ENCODE measurements at places on chromosomes 7 and 10.

- DNase-seq, result no peak
These were observed 65.9 kb upstream of the CC2D2B start for GRCh38 chr10:95841661-95842498.

DNA sequence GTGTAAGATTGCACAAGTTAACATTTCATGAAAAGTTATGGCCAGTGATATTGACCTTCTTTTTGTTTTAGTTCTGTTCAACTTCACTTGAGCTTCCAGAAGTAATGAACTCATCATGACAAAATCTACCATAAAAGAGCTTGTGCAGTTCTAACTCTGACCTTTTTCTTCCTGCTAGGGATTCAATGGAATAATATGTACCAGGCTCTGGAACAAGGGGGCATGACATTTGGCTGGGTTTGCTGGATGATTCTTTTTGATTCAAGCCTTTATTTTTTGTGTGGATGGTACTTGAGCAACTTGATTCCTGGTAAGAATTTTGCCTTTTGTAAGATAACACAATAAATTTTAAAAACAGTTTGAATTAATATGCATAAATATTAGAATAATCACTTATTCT, 205.0 kb downstream of the ABCA13 start:
- no peak for DNase-seq

- DNase-seq, result no peak
These were observed 105.7 kb downstream of the MBL2 start for GRCh38 chr10:52666931-52667330.

DNA sequence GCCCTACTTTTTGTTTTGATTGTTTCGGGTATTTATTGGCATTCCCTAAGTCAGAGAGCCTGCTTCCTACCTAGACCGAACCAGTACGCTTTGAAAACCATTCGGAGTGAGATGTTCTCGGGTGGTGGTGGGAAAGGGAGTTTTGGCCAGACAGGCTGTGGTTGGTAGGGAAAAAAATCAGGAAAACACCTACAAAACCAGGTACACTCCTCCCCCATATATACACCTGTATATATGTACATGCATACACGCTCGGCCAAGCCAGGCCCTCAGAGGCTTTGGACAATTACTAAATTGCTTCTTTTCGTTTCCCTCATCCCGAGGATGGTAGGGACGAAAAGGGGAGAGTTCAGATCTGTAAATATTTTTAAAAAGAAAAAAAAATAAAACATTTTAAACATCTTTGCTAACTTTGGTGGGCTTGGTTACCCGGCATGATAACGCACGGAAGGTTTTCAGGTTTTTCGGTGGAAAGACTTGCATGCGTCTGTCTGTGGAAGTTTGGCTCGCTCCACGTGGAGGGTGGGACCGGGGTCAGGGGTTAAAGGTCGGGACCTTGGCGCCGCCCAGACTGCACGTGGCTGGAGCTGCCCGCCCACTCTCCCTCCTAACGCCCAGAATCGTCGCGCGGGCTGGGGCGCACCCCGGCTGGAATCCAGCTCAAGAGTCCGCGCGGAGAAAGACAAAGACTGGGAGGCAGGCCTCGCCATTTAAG, 2.5 kb downstream of the HMX2 start:
- no peak for DNase-seq

GRCh38 chr10:95558593-95559320, 2.4 kb downstream of the SORBS1 start:
- DNase-seq, result no peak

DNA sequence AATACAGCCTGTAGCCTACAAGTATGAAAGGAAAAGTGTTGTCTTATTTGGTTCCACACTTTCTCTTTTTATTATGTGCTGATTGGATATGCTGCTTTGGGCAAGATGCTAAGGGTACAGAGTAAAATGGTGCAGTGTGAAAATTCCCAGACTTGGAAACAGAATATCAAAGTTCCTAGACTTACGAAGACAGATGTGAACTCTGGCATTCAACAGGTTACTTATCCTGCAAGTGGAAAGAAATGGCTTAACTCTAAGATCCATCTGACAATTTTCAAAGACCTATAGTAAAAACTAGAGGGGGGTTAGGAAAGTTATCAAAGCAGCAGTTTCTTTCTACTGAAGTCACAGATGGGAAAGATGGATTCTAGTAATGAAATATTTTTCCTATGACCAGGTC, 24.1 kb downstream of the CUTC start:
- no peak for DNase-seq

GRCh38 chr7:116713918-116714317, 41.9 kb downstream of the MET start:
- no peak for DNase-seq

DNA sequence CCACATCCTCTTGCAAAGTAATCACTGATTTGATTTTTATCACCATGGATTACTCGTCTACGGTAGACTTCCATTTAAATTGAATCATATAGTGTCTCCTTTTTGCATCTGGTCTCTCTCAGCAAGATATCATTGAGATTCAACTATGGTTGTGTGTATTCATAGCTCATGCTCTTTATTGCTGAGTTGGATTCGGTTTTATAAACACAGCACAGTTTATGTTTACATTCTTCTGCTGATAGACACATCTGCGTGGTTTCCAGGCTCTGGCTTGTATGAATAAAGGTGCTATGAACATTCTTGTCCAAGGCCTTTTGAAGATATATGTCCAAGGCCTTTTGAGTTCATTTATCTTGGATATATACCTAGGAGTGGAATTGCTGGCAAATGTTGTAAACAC, 356.5 kb upstream of the CELF2 start:
- no peak for DNase-seq

DNA sequence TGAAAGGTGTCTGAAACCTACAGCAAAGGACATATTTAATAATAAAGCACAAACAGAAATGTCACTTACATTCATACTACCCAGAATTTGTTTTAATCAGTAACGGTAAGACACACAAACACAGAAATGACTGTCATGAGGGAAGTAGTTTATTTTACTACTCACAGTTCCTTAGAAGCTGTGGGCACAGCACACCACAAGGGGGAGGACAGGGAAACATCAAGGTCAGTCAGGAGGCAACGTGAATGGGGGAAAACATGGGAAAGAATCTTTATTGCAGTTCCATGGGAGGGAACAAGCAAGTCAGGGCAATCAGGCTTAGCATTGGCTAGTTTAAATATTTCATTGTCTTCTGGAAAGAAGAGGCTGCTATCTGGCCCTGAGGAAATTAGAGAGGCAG, 123.8 kb upstream of the PDSS1 start:
- DNase-seq, result no peak

GRCh38 chr7:27185854-27186667, 1.0 kb upstream of the HOXA11 start:
- peak; percentile 27 for DNase-seq

DNA sequence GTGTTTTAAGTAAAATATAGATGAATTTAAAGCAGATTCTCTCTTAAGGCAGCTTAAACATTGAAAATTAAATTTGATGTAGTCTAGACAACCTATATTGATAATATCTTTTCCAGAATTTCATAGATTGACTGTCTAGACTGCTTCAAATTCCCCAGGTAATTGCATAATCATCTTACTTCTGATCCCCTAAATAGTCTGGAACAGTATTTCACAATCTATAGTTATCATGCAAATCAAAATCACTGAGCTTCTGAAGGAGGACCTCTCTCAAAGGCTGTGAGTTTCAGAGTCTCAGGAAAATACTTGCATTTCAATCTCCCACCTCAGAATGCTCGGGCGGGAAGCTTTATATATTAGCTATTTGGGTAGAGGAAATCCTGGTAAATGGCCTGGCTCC, 87.3 kb downstream of the SEMA3A start:
- DNase-seq, result no peak

DNA sequence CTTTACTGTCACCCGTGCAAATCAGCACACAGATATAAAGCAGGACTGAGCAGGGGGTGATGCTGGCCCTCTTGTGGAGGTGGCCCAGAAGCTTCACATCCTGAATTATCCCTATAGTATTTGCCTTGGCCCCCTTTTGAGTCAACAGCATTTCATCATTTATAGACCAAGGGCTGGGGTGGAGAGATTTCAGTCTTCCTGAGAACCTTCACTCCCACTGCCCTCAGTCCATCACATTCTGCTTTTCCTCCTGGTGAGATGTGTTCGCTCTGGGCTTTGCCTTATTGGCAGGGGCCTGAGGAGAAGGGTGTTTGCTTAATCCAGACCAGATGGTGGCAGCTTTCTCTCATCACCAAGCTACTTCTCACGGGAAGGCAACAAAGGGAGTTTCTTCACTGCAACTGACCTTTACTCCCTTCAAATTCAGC, 47.7 kb downstream of the NOC3L start:
- DNase-seq, result no peak

GRCh38 chr10:43679509-43679908, 30.8 kb upstream of the ZNF32 start:
- DNase-seq, result no peak

DNA sequence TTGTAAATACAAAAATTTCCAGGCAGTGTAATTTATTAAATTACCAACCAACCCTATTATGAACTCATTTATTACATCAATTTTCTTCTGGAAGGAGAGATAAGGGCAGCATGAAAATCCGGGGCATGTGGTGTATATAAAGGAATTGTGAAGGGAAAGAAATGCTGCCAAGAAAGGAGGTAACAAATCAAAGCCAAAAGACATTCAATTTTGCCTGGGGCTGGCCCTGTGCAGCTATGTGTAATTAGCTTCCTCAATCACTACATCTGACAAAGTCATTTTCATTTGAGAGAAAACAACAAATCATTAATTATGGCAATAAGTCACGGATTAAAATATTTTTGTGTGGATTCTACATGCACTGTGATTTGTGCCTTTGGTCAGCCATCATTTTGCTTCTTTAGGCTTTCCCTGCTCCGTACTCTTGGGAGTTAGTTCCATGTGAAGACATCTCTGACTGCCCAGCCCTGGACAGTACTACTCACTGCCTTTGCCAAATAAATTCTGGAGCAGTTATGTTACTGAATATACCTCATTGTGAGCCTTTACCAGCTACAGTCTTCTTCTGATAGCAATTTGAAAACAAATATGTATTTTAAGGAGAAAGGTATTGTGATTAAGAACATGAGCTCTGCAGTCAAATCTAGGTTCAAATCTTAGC, 191.7 kb downstream of the RELN start:
- no peak for DNase-seq

DNA sequence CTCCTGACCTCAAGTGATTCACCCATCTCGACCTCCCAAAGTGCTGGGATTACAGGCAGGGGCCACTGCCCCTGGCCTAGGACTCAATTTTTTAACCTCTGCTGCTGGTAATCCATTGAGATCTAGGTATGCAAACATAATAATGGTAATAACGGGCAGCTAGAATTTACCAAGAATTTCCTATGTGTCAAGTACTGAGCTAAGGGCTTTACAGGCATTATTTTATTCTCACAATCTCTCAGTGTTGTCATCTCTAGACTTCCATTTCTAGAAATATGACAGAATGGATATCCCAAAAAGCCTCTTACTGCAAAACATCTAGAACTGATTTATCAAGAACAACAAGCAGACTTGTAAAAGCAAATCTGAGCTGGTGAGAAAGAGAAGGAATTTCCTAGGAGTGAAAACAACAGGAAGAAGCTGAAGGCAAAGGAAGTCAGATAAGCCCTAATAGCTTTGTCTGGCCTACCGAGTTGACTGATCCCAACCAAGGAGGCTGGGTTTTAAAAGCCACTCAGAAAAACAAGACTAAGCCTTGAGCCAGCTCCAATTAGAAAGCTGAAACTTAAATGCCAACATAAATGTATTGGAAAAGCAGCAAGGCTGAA, 70.6 kb downstream of the CCDC71L start:
- DNase-seq, result no peak

DNA sequence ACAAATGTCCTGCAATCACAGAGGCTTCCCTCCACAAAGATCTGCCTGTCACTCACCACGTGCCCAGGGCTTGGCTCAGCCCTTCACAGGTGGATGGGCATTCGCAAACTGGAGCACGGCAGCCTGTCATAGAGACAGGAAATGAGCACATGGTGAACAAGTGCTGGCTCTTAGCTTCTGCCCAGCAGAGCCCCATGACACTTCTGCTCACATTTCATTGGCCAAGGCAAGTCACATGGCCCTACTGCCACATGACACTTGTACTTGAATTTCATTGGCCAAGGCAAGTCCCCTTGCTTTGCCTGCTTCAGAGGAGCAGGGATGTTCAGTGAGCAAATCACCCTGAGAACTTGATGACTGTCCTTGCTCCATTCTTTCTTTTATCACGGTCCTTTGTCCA, 110.8 kb upstream of the PPP2R2D start:
- DNase-seq, result no peak

DNA sequence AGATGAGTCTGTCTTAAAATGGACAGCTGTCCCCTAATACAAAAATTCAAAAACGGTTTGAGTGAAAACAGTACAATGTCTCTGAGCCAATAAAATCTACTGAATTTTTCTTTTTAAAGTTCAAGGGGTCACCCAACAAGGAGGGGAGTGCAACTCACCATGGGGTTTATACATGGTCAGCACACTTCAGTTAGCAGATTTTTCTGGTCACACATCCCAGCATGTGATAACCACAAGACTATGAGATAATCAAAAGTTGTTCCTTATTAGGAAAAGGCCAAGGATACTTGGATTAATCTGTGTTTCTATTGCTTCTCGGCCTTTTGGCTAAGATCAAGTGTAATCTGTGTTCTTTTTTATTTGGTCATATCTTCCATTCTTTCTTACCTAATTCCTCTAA, 31.6 kb downstream of the ABCB5 start:
- no peak for DNase-seq

DNA sequence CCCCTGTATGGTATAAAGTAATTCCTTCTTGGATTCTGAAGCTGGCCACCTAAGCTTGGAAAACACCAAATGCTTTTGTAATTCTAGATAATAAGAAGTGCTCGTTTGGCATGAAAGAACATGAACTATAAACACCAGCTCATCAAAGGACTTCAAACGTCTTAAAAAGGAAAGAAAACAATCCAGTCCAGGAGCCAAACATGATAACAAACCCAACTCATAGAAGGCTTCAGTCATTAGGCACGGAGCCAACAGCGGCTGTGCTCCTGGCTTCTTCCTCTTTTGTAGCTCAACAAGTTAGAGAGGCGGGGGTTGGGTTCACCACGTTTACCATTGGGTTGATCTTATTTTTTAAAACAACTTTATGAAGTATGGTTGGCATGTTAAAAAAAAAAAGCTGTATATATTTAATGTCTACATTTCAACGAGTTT, 56.4 kb upstream of the ECHDC3 start:
- peak; percentile 59 for DNase-seq

GRCh38 chr10:25174461-25175230, at the start of gene GPR158:
TSS of gene GPR158 (plus strand) at chr10:25175001. CDS start at chr10:25175421, 420 bp downstream.
- peak; percentile 75 for DNase-seq

- DNase-seq, result no peak
These were observed 6.3 kb upstream of the C7orf33 start for GRCh38 chr7:148584154-148584827.

- peak; percentile 75 for DNase-seq
These were observed 44.1 kb downstream of the SFTPD start for GRCh38 chr10:79904671-79905321.

- DNase-seq, result no peak
These were observed 35.3 kb upstream of the DUSP5 start for GRCh38 chr10:110462166-110463095.

- no peak for DNase-seq
These were observed 10.1 kb upstream of the NKX2-3 start for GRCh38 chr10:99522470-99523250.

All from right lobe of liver (tissue), 6 donors.